Activated T-cell treated with anti-CD3 and anti-CD28 coated beads for 48 hours (primary cell): ENCODE measurements at places on chromosomes 2 and 18.

- DNase-seq, result no peak
These were observed 506.2 kb upstream of the TMEFF2 start for GRCh38 chr2:192700934-192701333.

GRCh38 chr18:48413342-48413741 is 4.2 kb upstream of the ZBTB7C start:
- no peak for DNase-seq

DNA sequence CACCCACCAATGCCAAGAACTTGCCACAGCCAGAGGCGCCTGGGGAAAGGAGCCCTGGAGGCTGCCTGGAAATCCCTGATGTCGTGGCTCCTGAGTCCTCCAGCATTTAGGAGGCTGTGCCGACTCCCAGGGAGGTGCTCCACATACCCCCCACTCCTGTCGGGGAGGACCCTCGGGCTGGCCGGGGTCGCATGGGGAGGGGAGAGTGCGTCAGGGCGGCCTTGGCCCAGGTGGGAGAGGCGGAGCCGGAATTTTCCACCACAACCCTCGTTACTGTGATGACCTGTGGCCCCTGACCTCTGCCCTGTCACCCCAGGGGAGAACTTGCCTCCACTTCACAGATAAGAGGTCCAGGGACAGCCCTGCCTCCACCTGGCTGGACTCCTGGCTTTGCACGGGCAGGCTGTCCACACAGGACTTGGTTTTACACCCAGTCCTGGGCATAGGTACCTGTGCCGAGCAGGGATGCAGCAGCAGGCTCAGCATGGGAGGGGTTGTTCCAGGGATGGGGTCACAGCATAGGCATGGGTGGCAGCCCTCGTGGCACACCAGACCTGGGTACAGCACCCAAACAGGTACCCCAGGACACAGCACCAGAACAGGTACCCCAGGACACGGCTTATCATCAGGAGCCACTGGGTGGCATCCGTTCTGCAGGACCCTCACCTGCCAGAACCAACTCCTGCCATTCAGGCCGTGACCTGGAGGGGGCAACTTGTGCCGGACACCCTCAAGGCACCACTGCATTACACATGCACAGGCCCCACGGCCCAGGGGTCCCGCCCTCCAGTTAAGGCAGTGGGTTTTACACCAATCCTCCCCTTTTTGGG is 12.3 kb upstream of the AGXT start:
- no peak for DNase-seq

- no peak for DNase-seq
These were observed 36.4 kb downstream of the WDSUB1 start for GRCh38 chr2:159249990-159250715.

DNA sequence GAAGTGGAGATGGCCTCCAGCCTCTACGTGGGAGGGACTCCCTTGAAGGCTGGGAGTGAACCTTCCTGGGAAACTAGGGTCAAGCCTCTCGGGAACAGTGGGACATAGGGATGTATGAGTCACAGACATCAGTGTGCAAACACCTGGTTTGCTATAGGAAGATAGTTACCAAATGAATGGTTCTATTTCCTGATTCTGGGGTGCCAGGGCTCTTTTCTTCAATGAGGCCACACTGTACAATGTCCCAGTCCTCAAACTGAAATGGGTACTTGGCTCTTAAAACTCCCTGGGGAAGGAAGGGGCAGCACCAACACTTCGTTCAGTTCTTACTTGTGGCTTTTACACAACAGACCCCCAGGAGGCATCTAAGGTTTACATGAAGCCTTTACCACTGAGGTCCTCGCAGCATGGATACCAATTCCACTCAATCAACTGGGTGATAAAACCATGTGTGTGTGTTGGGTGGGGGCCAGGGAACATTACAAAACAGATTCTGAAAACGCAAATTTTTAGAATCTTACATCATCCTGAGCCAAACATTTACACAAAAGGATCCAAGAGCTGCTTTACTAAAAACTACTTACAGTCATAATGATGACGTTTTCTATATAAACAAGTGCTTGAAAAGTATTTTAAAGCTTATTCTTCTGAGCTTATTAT is 10.4 kb downstream of the ERFE start:
- no peak for DNase-seq

- DNase-seq, result no peak
These were observed 317.0 kb upstream of the MMADHC start for GRCh38 chr2:149904352-149905175.

DNA sequence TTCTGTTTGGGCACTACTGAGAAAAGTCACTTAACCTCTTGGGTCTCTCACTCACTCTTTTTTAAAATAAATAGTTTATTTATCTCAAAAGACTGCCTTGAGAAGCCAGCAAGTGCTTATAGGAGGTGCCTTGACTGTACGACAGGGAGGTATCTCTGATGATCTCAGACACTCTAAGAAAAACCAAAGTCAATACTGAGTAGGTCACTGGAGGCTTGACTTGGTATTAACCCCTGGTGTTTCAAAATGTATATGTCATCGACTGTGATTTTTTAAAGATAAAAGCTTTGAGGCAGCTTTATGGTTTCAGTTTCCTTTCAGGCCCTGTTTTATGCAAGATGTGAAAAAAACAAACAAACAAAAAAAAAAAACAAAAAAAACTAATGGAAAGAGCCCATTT is 33.7 kb downstream of the MREG start:
- no peak for DNase-seq

GRCh38 chr18:70450426-70451253 is 161.8 kb downstream of the SOCS6 start:
- no peak for DNase-seq

DNA sequence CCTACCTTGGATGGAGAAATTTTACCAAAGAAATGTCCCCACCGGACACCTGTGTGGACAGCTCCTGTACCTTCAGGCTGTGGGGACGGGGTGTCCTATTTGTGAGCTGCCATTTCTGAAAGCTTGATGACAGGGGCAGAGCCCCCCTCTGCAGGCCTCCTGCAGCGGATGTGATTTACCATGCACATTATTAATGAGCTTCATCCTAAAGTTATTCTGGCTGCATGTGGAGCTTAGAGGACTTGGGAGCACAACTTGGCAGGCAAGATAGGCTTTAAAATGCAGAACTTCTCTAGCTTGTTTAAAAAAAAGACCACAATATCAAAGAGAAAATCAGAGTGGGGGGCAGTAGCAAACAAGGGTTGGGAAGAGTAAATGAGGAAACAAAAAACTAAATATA is 350.0 kb upstream of the KLHL29 start:
- no peak for DNase-seq

GRCh38 chr18:46581648-46582047 is 75.4 kb downstream of the LOXHD1 start:
- DNase-seq, result no peak

DNA sequence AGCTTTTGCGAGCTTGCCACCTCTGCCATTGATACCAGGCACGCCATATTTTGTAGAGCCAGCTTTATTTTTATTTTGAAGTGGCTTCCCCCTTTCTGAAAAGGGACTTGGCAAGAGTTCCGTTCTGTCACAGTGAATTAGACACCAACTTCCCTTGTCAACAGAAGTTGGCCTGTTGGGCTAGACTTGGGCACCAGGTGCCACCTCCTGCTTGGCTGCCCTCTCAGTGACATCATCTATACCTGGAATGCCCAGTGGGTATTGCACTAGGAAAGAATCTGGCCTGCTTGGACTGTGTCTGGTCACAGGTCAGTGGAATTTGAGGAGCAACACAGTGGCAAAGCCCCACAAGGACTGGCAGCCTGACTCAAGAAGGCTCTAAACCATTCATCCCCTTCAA is 101.0 kb downstream of the BCL2L11 start:
- DNase-seq, result no peak

DNA sequence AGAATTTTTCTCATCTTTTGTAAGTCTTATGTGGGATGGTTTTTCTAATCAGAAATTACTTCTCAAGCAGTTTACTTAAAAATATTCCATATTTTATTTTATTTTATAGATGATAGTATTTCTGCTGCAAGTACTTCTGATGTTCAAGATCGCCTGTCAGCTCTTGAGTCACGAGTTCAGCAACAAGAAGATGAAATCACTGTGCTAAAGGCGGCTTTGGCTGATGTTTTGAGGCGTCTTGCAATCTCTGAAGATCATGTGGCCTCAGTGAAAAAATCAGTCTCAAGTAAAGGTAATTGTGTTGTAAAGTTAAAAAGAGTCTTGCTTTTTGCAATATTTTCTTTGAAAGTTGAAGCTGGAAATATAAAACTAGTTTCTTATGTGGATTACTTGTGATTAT is 76.2 kb downstream of the EML4 start:
- DNase-seq, result no peak

GRCh38 chr2:10427618-10427949 is 20.5 kb downstream of the ODC1 start:
- DNase-seq, result no peak

DNA sequence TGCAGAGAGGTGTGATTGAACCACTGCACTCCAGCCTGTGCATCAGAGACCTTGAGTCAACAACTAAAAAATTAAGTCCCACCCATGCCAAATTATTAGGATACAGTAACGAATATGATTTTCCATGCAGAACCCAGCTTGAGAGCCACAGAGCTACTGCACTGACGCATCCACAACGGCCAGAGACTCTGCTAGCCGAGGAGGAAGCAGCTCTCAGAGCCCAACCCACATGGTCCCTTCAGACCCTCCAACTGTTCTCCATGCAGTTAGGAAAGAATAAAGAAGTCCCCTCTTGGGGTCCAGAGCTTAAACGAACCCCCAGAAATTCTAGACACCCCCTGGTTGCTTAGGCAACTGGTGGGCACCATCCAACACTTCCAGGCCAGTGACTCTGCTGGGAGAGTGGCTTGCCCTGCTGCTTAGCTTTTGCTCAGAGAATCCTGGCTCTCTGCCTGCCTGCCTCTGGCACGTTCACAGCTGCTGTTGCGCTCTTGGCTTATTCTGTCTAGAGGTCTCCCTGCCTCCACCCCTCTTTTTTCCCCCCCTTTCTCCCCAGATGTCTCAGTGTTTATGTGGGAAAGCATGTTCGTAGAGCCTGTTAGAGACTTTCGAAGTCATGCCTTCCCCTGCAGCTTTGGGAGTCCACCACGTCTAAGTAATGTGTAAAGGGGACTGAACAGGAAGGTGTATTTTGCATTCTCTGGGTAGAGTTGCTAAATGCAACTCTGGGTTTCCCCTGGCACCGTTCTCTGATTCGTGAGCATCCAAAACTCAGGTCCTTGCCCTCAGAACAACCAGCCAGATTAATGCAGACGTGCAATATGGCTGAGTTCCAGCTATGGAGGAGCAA is 26.0 kb upstream of the SP3 start:
- no peak for DNase-seq
